SJSA1 (cell line): ENCODE measurements at places on chromosomes 7 and 10.

- DNase-seq, result no peak
Observed at GRCh38 chr10:28558923-28559508, 26.1 kb downstream of the WAC start.

GRCh38 chr10:128160297-128160711 lies 34.1 kb upstream of the MKI67 start:
- no peak for DNase-seq

DNA sequence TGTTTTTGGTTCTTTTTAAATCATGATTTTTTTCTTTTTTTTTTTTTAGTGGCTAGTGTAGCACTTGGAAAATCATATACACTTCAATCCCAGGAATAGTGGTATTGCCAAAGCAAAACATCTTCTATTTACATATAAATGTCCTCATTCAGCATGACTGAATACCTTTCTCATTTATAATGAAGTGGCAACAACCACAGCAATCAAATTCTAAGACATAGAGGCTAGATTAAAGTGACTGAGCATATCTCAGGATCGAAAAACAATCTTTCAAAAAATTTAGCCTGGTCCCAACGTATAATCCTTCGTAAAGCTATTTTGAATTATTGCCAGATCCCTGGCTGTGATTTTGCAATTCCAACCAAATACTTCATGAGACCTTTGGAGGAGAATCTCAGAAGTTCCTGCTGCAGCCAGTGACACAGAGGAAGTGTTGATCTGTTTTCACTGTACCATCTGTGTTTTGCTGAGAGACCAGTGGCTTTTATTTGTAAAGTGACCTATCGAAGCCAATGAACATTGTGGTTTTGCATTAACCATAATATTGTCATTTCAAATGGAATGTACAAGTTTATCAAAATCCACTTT lies 29.8 kb upstream of the SP8 start:
- DNase-seq, result no peak

DNA sequence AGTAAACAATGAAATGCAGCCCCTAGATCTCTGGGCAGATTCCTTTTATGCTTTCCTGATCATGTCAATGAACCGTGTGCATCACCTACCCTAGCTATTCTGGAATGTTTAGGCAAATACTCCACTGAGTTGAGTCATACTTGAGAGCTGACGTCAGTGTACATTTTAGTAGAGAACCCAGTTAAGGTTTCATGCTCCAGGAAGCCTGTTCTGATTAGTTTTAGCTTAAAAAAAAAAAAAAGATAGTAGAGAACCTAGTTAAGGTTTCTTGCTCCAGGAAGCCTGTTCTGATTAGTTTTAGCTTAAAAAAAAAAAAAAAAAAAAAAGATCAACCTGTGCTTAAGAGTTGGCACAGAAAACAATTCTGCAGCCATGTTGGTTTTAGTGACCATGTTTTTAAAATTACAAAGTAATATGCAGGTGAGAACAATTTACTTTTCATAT lies 3.7 kb upstream of the MCU start:
- DNase-seq, result peak; percentile 58

DNA sequence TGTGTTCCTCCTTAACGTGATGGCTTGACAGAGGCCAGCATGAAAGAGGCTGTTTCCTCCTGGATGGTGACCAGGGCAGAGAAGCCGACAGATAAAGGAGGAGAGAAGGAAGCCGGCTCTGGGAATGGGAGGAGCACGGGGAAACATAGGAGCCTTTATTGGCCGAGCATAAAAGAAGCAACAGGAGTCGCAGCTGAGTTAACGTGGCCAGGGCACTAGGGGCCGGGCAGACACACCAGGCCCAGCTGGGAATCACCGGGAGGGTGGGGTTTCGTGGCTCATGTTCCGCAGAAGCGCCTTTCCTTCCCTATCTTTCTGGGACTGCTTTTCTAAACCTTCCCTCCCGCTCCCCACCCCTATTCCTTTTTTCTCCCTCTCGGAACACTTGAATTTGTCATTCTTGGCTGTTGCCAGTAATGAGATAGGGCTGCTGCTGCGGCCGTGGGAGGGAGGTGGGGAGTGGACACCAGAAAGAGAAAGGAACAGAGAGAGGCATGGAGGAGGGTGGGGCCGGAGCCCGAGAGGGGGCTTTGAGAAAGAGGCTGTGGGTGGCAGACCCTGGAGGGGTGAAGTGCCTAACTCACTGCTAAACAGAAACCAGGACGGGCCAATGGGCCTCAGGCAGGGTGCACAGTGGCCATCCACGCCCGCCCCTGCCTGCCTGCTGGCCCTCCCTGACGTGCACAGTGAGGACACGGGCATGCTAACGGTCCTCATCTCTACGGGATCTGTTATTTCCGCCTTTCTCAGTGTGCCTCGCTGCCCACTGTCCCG lies 65.2 kb downstream of the COL13A1 start:
- peak; percentile 85 for DNase-seq

DNA sequence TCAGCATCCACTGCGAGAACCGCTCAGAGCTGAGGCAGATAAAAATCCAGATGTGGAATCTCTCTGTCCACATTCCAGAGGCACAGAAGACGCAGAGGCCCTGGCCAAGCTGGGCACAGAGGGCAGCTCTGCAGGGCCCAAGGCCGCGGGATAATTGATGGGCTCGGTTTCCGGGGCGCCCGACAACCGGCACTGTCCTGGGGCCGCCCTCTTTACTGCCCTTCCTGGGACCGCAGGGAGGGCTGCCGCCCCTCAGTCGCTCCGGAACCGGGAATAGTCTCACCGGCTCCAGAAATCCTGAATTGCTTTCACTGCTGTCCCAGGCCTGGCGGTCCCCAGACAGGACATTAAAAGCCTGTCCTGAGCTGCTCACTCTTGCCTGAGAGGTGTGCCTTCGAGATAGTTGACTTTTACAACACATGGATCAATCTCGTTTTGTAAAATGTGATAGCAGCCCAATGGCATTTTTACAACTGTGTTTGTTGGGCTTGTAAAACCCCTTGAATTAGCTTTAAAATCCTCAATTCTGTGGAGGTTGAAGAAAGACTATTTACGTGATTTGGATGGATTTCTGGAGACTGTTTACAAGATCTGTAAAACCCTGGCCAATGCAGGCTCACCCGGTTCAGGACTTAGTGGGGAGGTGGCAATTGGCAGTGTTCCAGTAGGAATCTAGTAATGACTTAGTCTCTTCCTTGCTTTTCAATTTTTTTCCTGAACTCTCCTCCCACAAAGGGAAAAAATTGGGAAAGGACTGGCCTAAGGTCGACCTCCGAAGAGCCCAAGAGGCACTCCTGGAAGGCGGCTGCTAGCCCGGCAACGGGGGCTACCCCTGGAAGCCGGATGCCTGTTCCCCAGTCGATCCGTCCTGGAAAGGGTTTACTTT lies 1.4 kb upstream of the HOXA6 start:
- no peak for DNase-seq

- no peak for DNase-seq
Observed at GRCh38 chr7:140621401-140622021, 19.1 kb downstream of the DENND2A start.

DNA sequence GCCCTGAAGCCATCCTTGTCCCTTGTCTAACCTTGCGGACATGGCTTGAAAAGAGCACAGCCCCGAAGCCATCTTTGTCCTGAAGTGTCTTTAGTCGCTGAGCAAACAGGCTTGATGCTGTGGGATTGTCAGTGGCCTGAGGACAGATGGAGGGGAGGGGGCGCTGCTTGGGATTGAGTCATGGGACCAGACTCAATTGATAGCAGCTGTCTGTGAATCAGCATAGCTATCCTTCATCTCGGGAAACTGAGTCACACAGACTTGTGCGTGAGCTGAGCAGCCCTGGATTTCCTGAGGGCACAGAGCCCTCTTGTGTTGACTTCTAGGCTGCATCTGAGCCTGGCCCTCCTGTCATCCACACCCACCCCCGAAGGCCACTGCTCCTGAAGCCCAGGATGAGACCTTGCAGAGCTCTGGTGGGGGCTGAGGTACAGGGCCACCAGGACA lies 14.4 kb downstream of the MYO1G start:
- no peak for DNase-seq

GRCh38 chr7:144786079-144786478 lies 49.8 kb downstream of the TPK1 start:
- DNase-seq, result no peak

- DNase-seq, result no peak
Observed at GRCh38 chr10:118851062-118852035, 96.6 kb upstream of the CACUL1 start.

DNA sequence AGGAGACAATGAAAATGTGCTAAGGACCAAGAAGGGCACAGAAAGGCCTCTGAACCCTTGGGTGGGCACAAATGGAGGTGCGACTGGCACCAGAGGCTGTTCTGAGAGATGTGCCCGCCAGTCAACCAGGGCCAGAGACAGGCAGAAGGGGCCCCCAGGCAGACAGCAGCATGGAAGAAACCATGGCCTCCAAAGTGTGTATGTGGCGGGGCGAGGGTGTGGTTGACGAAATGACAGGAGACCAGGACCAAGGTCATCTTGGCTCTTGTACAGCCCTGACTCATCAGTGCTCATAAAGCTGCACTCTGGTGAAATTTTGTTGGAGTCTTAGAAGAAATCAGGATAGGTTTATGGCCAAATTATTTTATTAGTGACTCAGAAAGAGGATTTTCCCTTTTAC lies 4.0 kb upstream of the MRPS24 start:
- DNase-seq, result no peak

- no peak for DNase-seq
Observed at GRCh38 chr10:24394461-24395190, 185.7 kb downstream of the KIAA1217 start.

GRCh38 chr7:34091321-34091917 lies 186.1 kb downstream of the BMPER start:
- no peak for DNase-seq

DNA sequence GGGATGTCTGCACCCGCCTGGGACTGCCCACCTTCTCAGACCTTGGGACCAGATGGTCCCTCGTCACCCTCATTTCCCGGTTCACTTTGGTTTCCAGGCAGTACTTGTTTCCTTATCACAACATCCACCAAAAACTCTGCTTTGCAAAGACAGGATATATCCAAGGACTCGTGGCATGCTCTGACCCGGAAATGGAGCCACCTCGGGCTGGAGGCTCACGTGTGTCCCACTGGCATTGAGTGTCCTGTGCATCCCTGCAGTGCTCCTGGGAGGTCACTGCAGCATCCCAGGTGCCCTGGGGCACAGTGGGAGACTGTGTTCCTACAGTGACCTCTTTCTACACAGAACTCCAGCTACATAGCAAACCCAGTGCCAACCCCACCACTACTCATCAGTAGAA lies 611.9 kb upstream of the FOXK1 start:
- no peak for DNase-seq

GRCh38 chr10:6220418-6221191 lies 17.9 kb downstream of the PFKFB3 start:
- no peak for DNase-seq

- DNase-seq, result no peak
Observed at GRCh38 chr10:124099604-124100003, 6.2 kb upstream of the CHST15 start.

DNA sequence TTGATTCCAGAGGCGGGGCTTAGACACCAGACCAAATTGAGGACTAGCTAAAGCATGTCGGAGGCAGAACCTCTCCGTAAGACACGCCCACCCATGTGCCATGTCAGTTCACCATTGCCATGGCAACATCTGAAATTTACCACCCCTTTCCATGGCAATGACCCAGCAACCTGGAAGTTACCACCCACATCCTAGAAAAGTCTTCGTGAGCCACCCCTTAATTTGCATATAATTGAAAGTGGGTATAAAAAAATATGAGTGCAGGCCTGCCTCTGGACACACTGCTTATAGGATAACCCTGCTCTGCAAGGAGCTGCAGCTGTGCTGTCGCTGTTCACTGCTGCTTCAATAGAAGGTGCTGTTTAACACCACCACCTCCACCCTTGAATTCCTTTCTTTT lies 28.0 kb downstream of the TMEM270 start:
- DNase-seq, result no peak

GRCh38 chr10:78856421-78856820 lies 212.3 kb upstream of the ZMIZ1 start:
- DNase-seq, result no peak

DNA sequence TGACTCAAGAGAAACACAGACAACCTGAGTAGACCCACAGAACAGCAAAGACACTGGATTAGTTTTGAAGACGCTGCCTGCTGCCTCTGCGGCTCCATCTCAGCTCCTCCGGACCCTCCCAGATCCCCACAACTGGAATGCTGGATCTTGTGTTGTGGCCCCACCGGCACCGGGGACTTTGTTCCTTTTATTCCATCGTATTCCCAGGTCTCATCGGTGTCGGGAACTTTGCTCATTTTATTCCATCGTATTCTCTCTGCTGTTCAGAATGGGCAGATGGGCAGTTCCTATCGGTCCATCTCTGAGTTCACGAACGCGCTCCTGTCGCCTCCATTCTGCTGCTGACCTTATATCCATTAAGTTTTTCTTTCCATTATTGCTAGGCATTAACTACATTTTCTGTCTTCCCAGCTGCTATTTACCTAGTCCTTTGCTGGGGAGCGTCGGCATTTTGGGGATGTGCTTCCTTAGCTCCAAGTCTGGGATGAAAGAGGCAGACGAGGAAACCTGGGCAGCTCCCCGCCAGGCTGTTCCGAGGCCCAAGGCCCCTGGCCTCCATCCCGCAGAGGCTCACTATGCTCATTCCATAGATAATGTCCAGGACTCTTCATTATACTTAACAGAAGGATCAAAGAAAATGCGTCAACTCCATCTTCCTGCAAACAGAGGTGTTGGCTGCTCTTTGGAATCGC lies 192.4 kb downstream of the MAD1L1 start:
- DNase-seq, result no peak

DNA sequence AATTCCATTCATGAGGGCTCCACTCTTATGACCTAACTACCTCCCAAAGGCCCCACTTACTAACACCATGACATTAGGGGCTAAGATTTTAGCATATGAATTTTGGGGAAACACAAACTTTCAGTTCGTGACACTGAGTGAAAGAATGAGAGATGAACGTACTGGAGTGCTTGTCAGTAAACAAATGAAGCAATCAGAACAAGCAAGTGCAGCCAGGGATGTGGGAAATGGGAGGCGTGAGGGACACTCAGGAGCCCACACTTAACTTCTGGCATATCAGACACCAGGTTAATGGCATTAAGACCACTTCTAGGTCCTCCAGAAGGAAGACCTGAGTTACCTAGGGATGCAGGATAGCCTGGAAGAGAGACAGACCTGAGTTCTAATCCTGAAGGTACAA lies 2.3 kb upstream of the MDFIC start:
- DNase-seq, result no peak

DNA sequence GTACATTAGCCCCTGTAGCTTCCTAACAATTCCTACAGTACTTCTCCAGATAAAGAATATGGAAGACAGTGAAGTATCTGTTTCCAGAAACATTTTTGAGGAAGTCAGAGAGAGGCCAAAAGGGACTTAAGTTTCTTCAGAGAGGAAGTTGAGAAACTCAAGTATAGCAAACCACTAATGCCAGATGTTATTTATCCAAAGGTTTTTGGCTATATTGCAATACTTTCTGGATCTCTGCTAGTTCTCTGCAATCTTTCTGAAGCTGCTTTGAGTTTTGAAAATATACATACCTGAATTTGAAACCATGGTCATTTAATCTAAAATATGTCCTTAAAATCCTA lies 64.7 kb downstream of the BICC1 start:
- DNase-seq, result no peak

GRCh38 chr10:63437116-63437949 lies 28.4 kb downstream of the JMJD1C start:
- no peak for DNase-seq

- DNase-seq, result no peak
Observed at GRCh38 chr10:15563246-15563645, 156.5 kb downstream of the ITGA8 start.
